ENCODE measurements at places on chromosomes 1 and 21.
A peak's percentile ranks its signal among the peaks of the same experiment; 100 is the strongest.

DNA sequence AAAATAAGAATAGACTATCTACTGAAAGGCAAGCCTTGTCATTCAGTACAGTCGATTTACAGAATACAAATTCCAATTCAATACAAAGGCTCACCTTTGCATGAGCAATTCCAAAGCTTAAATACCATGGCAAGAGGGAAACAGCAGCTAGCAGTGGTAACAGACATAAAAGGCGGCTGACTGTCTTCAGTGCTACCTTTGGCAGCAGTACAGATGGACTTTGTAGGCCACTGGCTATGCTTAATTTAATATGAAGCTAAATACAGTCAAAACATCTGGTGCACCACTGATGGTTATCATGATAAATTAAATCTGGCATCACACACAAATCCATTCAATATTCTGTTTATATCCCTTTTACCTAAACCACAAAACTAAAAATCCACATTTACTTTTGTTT is 62.4 kb downstream of the RERE start:
- H3K4me3 ChIP-seq: no peak overlapping the region
- H3K27ac ChIP-seq: no peak overlapping the region
- no peaks in the 10 kb centered on the region for H3K27me3 ChIP-seq
- H3K36me3 ChIP-seq: peaks cover 32% of the 10 kb centered on the region
- no peak for DNase-seq
- peaks cover 18% of the 10 kb centered on the region for H3K4me1 ChIP-seq

DNA sequence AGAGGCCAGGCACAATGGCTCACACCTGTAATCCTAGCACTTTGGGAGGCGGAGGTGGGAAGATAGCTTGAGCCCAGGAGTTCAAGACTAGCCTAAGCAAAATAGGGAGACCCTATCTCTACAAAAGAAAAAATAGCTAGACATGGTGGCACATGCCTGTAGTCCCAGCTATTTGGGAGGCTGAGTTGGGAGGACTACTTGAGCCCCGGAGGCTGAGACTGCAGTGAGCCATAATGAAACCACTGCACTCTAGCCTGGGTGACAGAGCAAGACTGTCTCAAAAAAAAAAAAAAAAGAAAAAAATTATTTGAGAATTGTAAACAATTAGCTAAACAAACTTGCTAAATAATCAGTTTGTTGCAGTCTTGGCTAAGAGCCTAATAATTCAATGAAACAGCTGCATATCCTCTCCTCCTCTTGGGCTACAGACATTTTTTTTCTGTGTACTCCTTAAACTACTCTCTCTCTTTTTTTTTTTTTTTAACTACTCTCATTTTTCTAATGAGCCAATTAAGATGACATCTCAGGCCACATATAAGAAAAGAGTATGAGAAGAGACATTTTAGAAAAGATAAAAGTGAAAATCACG is 10.5 kb upstream of the DNAJB4 start:
- H3K4me1 ChIP-seq: peaks cover 10% of the 10 kb centered on the region
- no peak overlapping the region for H3K4me3 ChIP-seq
- no peaks in the 10 kb centered on the region for H3K27me3 ChIP-seq
- peaks cover 71% of the 10 kb centered on the region for H3K36me3 ChIP-seq

GRCh38 chr1:43438006-43438405 is 15.7 kb downstream of the HYI start:
- no peak overlapping the region for H3K4me3 ChIP-seq
- H3K4me1 ChIP-seq: peaks cover 14% of the 10 kb centered on the region
- H3K27me3 ChIP-seq: peaks cover 4% of the 10 kb centered on the region
- DNase-seq: no peak

DNA sequence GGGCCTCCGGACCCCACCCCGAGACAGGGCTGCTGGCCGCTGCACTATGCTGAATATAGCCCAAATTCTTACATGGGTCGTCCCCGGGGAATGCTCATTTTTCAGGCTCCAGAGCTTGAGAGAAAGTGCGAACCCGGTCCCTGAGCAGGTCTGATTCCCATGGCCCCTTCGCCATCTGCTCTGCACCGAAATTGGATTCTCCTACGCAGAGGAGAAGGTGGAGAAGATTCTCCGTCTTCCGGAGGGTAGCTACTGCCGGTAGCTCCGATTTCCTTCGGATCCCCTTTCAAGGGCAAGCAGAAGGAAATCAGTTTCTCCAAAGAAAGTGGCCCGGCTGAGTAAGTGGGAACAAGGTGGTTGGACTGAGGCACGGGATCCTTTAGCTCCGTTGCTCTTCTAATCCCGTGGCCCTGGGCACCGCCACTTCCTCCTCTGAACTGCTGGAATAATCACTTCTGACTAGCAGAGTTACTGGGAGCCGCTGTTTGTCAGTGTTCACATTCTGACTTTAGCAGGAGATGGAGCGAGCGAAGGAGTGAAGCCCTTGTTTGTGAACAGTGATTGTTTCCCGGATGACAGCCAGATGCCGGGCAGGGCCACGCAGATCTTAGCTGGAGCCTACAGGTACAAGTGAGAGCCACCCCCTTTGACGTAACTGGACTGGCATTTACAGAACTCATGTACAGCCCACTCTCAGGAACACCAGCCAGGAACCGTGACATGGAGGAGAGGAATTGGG is 1.1 kb upstream of the ZNF496 start:
- H3K36me3 ChIP-seq: peaks cover 46% of the 10 kb centered on the region
- H3K27ac ChIP-seq: peak overlapping the region; percentile 98
- DNase-seq: no peak
- H3K27me3 ChIP-seq: no peaks in the 10 kb centered on the region
- peaks cover 66% of the 10 kb centered on the region for H3K4me1 ChIP-seq

DNA sequence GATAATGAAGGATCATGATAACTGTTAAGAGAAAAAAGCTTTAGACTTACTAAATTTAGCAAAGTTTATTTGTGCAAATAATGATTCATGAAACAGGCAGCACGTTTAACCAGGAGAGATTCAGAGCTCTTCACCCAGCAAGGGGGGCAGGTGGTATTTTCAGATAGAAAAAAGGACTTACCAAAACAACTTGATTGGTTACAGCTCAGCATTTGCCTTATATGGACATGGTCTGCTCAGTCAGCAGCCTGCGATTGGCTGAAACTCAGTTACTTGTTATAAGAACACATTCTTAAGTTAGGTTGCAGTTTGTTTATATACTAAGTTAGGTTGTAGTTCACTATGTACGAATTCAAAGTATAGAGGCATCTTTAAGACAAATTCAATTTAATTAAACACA is 165.6 kb downstream of the DUSP10 start:
- H3K4me1 ChIP-seq: no peaks in the 10 kb centered on the region
- no peak overlapping the region for H3K27ac ChIP-seq
- peaks cover 10% of the 10 kb centered on the region for H3K36me3 ChIP-seq
- no peaks in the 10 kb centered on the region for H3K27me3 ChIP-seq
- no peak for DNase-seq

DNA sequence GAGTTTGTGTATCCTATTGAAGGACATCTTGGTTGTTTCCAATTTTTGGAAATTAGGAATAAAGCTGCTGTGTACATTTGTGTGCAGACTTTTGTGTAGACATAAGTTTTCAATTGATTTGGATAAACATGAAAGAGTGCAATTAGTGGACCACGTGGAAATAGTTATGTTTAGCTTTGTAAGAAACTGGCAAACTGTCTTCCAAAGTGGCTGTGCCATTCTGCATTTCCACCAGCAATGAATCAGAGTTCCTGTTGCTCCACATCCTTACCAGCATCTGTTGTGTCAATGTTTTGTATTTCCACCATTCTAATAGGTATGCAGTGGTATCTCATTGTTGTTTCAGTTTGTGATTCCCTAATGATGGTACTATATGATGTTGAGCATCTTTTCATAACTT is 46.5 kb downstream of the FH start:
- H3K27me3 ChIP-seq: no peaks in the 10 kb centered on the region
- H3K36me3 ChIP-seq: no peaks in the 10 kb centered on the region
- no peak overlapping the region for H3K4me3 ChIP-seq
- no peaks in the 10 kb centered on the region for H3K4me1 ChIP-seq
- no peak overlapping the region for H3K27ac ChIP-seq

DNA sequence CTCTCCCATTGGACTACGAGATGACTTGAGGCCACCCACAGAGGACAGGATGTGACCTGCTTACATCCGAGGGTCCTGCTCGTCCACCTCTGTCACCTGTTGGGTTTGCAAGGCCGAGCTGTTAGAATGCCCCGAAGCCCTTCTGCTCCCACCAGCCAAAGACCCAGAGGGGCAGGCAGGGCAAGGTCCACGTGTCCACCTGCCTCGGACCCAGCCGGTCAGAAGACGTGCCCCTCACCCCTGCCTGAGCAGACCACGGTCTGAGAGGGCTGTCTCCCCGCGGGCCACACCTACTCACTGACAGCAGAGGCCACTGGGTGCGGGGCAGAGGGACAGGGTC is 30.3 kb upstream of the TRAPPC10 start:
- peak overlapping the region; percentile 27 for H3K4me3 ChIP-seq
- no peak for DNase-seq
- no peaks in the 10 kb centered on the region for H3K36me3 ChIP-seq
- peak overlapping the region; percentile 91 for H3K27ac ChIP-seq
- H3K4me1 ChIP-seq: peaks cover 66% of the 10 kb centered on the region

- DNase-seq: no peak
- H3K4me1 ChIP-seq: no peaks in the 10 kb centered on the region
- H3K27ac ChIP-seq: no peak overlapping the region
- no peak overlapping the region for H3K4me3 ChIP-seq
Observed at GRCh38 chr1:58528518-58528917, 18.0 kb downstream of the OMA1 start.

DNA sequence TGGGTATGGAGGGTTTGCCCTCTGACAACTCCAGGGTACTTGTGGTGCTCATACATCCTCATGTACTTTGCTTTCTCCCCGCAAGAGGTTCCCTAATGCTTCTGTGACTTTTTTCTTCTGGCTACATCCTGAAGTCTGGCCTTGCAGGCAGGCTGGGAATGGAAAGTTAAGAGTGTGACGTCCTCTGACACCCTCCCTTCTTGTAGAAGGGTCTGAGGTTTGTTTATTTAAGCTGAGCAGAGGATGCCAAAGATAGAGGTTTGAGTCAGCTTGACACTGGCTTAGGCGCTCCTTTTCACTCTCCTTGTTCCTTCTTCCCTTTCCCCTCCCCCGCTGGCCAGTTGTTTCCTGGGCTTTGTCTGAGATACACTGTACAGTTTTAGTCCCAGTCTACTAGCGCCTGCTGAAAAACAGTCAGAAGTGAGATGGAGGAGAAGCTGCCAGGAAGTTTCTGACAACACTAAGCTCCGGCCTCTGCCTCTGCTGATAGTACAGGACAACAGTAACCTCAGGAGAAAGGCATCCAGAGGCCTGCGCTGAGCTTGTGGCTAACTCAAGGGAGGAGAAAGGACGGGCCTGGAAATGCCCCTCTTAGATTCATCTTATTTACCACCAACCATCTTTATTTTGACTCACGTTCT is at the start of gene MACF1:
MACF1 (plus strand) TSS at position 255 of the 641 bp plus-strand sequence; CDS start at position 583, 328 bp downstream.
- H3K27ac ChIP-seq: peak within 1 kb of the TSS; percentile 96
- H3K4me3 ChIP-seq: peak within 1 kb of the TSS; percentile 70
- H3K27me3 ChIP-seq: no peaks in the 10 kb centered on the region
- DNase-seq: peak; percentile 29
- H3K36me3 ChIP-seq: peaks cover 22% of the 10 kb centered on the region

- H3K36me3 ChIP-seq: no peaks in the 10 kb centered on the region
- no peak for DNase-seq
- H3K27ac ChIP-seq: no peak overlapping the region
- no peak overlapping the region for H3K4me3 ChIP-seq
Observed at GRCh38 chr1:234542211-234542850, 63.4 kb upstream of the TARBP1 start.

DNA sequence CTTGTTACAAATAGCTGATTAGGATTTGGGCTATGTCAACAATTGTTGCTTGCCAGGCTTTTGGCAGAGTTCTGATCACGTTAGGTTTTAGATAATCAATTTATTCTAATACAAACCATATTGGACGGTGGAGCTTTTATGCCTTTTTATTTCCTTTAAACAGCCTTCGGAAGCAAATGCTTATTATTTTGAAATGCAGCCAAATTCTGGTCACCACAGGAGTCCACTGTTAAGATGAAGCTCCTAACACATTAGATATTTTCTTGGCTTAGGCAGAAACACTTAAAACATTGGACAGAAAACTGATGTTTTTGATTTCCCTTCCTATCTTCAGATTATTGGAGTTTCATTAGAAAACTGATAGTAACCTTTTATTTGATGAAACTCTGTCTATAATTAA is 82.9 kb downstream of the CENPF start:
- no peak for DNase-seq
- H3K27ac ChIP-seq: peak overlapping the region; percentile 28
- H3K4me1 ChIP-seq: no peaks in the 10 kb centered on the region
- H3K4me3 ChIP-seq: no peak overlapping the region
- H3K36me3 ChIP-seq: no peaks in the 10 kb centered on the region
- H3K27me3 ChIP-seq: peaks cover 9% of the 10 kb centered on the region

- peaks cover 47% of the 10 kb centered on the region for H3K36me3 ChIP-seq
- DNase-seq: no peak
- no peak overlapping the region for H3K27ac ChIP-seq
- no peak overlapping the region for H3K4me3 ChIP-seq
- peaks cover 9% of the 10 kb centered on the region for H3K4me1 ChIP-seq
- no peaks in the 10 kb centered on the region for H3K27me3 ChIP-seq
Observed at GRCh38 chr1:179714159-179714558, 28.9 kb upstream of the FAM163A start.

- no peak overlapping the region for H3K4me3 ChIP-seq
- no peak for DNase-seq
- no peak overlapping the region for H3K27ac ChIP-seq
- peaks cover 63% of the 10 kb centered on the region for H3K36me3 ChIP-seq
- H3K4me1 ChIP-seq: no peaks in the 10 kb centered on the region
- H3K27me3 ChIP-seq: peaks cover 2% of the 10 kb centered on the region
Observed at GRCh38 chr21:17783481-17784179, 35.5 kb downstream of the C21orf91 start.

DNA sequence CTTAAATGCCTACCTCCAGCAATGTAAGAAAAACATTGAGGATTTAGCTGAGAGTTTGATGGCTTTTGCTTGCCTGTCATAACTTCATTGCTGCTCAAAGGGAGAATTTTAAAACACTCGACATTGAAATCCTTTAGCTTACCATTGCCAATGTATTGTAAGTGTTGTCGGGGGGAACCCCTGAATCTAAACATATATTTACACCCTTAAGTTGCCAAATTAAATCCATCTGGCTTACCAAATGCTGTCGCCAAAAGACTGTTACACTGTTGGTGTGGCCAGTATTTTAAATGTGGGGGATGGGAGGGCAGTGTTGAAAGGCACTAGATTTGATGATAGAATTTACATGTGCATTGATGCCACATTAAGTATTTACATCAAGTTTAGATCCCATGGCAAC is 24.9 kb upstream of the C1orf105 start:
- peaks cover 70% of the 10 kb centered on the region for H3K4me1 ChIP-seq
- no peak overlapping the region for H3K4me3 ChIP-seq
- H3K27me3 ChIP-seq: peaks cover 4% of the 10 kb centered on the region
- DNase-seq: no peak
- peaks cover 11% of the 10 kb centered on the region for H3K36me3 ChIP-seq

GRCh38 chr1:39159224-39160036 is 45.1 kb upstream of the MACF1 start:
- peaks cover 70% of the 10 kb centered on the region for H3K4me1 ChIP-seq
- DNase-seq: no peak
- H3K4me3 ChIP-seq: peak overlapping the region; percentile 69

GRCh38 chr1:1781526-1781903 is 3.2 kb upstream of the NADK start:
- DNase-seq: no peak
- H3K36me3 ChIP-seq: peaks cover 20% of the 10 kb centered on the region
- H3K4me1 ChIP-seq: peaks cover 34% of the 10 kb centered on the region
- peaks cover 14% of the 10 kb centered on the region for H3K27me3 ChIP-seq

- H3K36me3 ChIP-seq: no peaks in the 10 kb centered on the region
- H3K4me1 ChIP-seq: peaks cover 22% of the 10 kb centered on the region
- no peak for DNase-seq
Observed at GRCh38 chr1:220301630-220302029, 29.4 kb upstream of the RAB3GAP2 start.
